ENCODE measurements at places on chromosomes 16 and 17.

DNA sequence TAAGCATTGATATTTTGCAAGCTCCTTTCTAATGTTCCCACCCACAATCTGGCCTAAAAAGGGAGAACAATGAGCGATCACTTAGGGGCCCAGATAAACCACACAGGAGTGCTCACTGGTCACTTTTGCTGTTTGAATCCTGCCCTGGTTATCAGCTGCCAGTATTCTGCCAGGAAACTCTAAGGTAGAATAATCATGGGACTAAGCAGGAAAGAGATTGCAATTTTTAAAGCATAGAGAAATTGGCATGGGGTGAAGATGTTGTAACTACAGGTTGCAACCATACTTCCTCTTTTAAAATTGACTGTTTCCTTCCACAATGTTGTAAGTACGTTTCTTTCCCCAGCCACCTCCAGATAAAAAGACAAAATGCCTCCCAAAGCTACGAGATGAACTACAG lies 251.2 kb upstream of the CDH11 start:
- DNase-seq, result no peak

DNA sequence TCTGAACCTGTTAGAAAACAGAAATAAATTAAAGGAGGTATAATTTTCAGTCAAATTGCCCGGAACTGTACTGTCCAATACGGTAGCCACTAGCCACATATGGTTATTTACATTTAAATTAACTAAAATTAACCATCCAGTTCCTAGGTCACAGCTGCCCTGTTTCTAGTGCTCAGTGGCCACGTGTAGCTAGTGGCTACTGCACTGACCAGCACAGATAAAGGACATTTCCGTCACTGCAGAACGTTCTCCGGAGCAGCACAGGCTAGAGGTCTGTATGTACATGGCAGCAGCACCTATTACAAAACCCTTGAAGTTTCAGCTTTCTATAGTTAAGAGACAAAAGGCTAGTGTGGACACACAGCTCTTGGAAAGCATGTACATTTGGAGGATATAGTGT lies 33.7 kb downstream of the CPSF4L start:
- DNase-seq, result no peak

DNA sequence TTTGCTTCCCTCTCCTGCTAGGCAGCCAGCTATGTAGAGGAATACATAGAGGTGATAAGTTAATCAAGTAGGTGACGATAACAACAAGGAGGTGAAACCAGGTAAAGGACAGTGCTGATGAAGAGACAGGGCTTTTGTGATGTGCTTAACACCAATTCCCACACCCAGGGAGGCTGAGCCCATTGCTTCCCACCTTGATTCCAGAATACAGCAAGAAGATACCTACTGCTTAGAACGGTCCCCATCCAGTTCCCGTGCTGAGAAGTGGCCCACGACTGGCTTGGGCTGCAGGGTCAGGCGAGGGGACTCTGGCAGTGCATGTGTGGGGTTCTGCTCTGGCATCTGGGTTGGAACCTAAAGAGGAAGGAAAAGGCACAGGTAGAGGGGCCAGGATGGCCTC lies 16.1 kb upstream of the GFAP start:
- DNase-seq, result no peak

GRCh38 chr17:75910699-75911098 lies 6.0 kb upstream of the MRPL38 start:
- no peak for DNase-seq

GRCh38 chr17:17940441-17940911 lies 31.7 kb downstream of the TOM1L2 start:
- peak; percentile 1 for DNase-seq

Data from NCI-H446 treated with DMSO at 0.1 percent for 48 hours (cell line).